ENCODE measurements at places on chromosomes 5 and 9.
A peak's percentile ranks its signal among the peaks of the same experiment; 100 is the strongest.

DNA sequence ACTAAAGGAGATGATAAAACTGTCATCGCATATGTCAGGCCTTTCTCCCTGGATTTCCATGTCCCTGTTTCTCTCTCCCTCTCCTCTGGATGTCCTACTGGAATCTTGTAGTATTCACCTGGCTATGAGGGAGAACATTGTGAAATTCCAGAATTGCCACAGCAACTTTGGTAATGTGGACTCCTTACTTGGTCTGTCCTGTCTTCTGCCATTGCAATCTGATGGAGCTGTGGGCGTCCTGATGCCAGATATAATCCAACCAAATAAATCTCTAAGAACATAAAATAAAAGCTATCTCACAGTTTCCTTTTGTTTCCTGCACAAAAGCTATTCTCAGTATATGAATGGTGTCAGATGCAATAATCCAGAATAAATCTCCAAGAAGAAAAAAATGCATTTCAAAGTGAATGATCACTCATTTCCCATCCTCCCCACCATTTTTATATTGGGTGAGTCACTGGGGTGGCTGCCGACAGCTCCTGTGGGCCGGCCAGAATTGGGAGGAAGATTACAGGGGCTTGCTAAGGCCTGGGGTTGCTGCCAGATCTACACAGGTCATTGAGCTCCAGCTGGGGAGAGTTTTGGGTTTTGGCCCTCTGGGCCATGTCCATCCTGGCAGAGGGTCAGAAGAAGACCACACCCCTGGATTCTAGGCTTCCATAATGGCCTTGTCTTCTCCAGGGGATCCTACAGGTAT lies 160.7 kb upstream of the PITX1 start:
- DNase-seq: no peak

DNA sequence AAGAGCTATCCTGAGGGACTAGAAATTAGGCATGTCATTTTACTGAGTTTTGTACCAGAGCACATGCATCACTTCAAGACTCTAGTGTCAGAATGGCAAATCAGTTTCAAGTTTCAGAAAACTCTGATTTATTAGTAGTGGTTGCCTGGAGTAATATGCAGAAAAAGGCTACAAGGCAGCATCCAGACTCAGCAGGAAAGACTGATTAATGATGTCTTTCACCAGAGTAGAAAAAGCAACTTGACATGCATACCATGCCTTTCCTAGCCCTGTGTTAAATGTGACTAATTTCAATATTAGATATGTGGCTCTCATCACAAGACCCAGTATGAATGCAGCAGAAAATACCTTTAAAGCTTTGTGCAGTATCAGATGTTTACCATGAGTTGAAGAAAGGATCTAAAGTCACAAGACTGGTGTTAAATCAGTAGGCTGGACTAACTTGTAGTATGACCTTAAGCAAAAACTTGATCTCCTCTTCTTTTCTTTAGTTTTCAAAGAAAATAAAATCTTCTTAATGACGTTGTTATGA lies 1251.2 kb upstream of the C9orf72 start:
- no peak for DNase-seq

DNA sequence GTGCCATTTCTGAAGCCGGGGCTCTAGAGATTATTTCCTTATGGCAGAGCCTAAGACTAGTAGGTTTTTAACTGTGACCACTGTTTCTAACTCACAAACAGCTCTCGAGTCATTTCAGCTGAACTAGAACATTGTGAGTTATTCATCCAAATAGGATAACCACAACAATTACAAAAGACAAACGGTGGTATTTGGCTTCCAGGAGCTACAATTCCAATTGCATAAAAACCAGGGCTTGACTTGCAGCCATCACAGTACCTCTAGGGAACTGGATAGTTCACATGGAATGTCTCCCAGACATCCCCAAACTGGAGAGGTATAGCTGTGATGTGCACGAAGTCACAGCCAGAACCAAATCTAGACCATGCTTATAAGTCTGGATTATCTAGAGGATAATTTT lies 224.8 kb downstream of the FAM114A2 start:
- DNase-seq: no peak

GRCh38 chr9:91580136-91580535 lies 156.5 kb upstream of the NFIL3 start:
- DNase-seq: no peak

GRCh38 chr9:108903420-108904103 lies 30.4 kb downstream of the ELP1 start:
- DNase-seq: no peak

GRCh38 chr9:4579001-4579400 lies 83.1 kb upstream of the PLPP6 start:
- DNase-seq: no peak

- DNase-seq: no peak
Observed at GRCh38 chr9:4303006-4303405, 3.1 kb upstream of the GLIS3 start.

DNA sequence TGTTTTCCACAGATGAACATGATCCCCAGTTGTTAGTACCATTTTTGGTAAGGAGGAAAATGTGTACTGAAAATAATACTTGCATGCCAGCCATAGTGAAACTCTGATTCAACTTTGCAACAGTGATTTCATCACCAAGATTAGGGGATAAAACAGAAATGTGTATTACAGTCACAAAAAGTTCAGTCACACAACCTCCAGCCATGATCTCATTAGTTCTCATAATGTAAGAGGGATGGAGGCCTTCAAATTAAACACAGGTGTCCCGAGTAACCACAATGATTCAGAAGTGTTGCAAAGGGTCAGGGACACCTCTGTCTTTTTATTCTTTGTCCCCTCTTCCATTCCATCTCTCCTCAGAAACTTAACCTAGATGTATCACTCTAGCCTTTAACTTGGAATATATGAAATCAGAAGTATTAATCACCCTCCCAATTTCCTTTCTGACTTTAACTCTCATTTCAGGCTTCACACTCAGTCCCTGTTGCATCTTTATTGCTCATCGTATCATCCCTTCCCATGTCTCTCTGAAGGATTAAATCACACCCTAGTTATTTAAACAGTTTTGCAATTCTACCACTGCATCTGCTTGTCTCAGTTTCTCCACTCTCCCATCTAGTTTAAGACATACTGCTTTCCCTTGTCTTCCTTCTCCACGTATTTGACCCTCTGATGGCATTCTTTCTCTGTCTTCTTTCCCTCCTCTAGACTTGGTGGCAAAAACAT lies 291.2 kb downstream of the ADAMTS6 start:
- peak; percentile 64 for DNase-seq

DNA sequence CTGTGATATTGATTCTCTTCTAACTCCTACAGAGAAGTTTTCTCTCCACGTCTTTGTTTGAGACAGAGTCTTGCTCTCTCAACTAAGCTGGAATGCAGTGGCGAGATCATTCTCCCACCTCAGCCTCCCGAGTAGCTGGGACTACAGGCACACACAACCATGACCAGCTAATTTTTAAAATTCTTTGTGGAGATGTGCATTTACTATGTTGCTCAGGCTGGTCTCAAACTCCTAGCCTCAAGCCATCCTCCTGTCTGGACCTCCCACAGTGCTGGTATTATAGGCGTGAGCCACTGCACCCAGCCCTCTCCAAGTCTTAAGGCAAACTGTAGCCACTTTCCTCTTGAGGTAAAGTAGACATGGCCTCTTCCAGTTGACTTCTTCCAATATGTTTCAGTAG lies 72.2 kb downstream of the SNX18 start:
- peak; percentile 37 for DNase-seq

GRCh38 chr5:51053361-51053760 lies 329.9 kb upstream of the ISL1 start:
- no peak for DNase-seq

GRCh38 chr5:16899171-16899570 lies 36.9 kb downstream of the MYO10 start:
- DNase-seq: no peak

GRCh38 chr9:92890761-92891160 lies 12.9 kb upstream of the ZNF484 start:
- no peak for DNase-seq

GRCh38 chr5:149529463-149529862 lies 21.8 kb downstream of the CSNK1A1 start:
- no peak for DNase-seq

DNA sequence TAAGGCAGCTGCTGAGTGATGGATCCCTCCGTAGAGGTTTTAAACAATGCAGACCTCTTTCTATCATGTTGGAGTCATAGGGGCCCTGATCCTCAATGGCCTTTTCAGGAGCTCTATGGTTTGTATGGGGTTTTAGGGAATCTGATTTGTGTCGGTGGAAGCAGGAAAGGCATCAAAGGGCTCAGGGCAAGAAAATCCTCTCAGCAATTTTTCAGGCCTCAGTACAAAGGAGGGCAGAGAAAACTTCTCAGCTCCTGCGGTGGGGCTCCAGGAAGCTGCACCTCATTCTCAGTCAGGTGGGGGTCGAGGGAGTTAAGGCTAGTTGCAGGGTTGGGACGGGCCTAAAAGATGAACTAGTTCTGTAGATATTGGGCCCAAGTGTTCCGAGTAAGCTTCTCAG lies 35.0 kb downstream of the GLRA1 start:
- no peak for DNase-seq

DNA sequence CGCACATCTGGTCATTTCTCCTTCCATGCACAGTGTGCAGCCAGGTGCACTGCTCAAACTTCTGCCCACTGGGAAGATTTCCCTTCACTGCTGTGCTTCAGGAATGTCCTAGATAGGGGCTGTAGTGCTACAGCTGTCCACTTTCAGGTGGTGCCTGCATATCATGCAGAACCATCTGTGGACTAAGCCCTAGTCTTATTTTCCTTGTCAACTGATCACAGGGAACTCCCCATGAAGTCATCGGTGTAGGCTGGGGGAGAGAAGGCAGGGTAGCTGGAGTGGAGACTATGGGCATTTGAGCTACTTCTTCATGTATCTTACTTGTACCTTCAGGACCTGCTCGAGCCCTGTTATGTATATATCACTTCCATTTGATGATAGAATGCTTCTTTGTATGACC lies 150.9 kb upstream of the PLCXD3 start:
- DNase-seq: no peak

GRCh38 chr5:167643631-167644280 lies 647.7 kb upstream of the WWC1 start:
- DNase-seq: no peak

- no peak for DNase-seq
Observed at GRCh38 chr5:83776437-83777031, 55.9 kb upstream of the HAPLN1 start.

DNA sequence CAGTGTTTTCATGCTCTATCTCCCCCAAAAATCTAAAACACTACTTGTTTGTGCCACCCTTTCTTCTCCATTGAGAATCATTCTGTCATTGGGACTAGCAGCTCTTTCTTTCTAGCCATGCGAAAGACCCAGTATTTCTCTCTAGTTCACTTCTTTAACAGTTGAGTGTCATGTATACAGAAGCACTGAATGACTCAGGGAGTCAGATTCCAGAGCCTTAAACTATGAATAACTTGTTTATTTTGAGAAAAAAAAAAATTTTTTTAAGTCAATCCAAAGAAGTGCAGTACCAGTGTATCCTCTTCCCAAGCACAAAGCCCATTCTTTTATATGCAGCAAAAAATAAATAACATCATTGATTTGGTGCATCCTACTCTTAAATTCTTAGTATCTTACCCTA lies 415.4 kb upstream of the GRAMD2B start:
- DNase-seq: peak; percentile 78

- peak; percentile 96 for DNase-seq
Observed at GRCh38 chr5:132496631-132497487, 6.3 kb upstream of the IRF1 start.

- no peak for DNase-seq
Observed at GRCh38 chr5:68222310-68222709, 6.8 kb downstream of the PIK3R1 start.

DNA sequence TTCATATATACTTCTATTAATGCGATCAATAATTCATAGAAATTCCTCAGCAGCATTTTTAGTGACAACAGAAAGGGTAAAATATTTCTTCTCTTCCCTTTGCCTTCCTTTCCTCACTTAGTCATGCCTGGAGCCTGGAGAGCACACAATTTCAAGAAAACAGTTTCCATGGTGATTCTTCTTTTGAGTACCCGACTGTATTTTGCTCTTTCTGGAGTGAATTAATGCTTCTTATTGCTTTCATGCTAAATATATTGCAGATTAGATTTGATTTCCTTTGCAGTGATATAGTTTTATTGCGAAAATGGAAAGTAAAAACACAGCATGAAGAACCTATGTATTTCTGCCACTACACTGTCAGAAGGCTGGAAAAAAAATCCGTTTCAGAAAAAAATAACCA lies 153.5 kb downstream of the PPP2R2B start:
- no peak for DNase-seq

- DNase-seq: peak; percentile 79
Observed at GRCh38 chr5:126403876-126404275, 19.3 kb upstream of the GRAMD2B start.

Data from SJSA1 (cell line).